ENCODE measurements at places on chromosomes 5 and 9.

GRCh38 chr9:87093777-87094176 is 146.5 kb upstream of the GAS1 start:
- no peak for DNase-seq

DNA sequence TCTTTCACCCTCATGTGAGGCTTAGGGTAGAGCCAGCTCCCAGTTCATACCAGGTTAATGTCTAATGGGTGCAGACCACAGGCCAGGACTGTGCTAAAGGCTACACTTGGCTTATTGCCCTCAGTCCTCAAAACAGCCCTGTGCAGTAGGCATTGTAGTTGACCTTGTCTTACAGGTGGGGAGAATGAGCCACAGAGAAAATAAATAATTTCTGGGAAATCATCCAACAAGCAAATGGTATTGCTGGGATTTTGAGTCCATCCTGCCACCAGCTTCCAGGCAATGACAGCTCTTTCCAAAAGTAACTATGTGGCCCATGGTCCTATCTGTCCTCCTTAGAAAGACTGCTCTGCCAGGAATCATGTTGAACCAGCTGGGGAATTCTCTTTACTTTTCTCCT is 450.0 kb downstream of the GADD45G start:
- DNase-seq, result peak; percentile 72

DNA sequence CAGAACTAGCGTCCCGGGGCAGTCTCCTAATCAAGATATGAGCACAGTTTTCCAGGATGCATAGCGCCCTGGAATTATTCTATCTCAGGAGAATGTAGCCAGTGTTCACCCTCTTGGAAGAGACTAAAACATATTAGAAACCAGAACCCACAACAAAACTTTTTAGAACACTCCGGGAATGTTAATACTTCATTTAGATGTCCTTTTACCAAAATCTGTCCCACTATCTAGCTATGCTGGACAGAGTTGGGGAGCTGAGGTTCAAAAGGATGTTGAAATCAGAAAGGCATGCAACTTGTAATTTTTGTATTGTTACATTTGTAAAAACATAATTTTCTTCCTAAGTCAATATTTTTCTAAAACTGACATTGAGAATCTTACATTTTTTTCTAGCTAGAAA is 386.5 kb upstream of the RFX3 start:
- no peak for DNase-seq

- no peak for DNase-seq
Measured at GRCh38 chr9:36136894-36137391, 410 bp downstream of the GLIPR2 start.

GRCh38 chr5:177389241-177390169 is 5.3 kb downstream of the SLC34A1 start:
- no peak for DNase-seq

DNA sequence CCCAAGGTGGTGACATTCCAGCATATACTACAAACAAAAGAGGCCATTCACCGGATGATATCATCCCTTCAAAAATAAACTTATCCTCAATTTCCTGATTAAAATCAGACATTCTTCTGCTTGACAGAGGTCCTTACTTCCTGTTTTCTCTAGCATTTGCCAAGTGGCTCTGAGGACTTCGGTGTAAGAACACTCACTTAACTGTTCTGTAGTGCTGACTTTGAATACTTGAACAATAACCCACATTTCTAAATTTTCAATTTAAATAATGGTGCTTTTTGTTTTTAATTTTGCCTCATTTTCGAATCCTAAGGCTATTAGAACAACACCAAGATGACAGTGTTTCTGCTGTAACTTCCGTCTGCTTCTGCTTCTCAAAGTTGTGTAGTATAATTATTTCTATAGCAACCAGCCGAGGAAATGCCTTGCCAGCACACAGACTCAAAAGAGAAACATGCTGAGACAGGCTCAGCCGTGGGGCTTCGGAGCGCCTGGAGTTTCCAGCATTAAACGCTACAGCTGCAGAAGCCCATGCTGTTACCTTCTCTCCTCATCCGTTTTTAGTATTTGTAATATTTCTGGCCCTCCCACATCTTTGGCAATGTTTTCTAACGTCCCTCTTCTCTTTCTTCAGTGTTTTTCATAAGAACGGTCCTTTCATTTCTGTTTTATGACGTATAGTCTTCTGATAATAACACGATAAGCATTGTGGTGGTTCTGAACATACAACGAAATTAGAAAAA is 19.5 kb upstream of the ANXA1 start:
- DNase-seq, result peak; percentile 26

GRCh38 chr9:6428940-6429889 is 16.2 kb downstream of the UHRF2 start:
- no peak for DNase-seq

GRCh38 chr9:81581986-81582385 is 107.4 kb downstream of the TLE1 start:
- no peak for DNase-seq

- DNase-seq, result no peak
Measured at GRCh38 chr9:78874061-78874460, 577.1 kb downstream of the PSAT1 start.

GRCh38 chr5:135367554-135367953 is 31.5 kb downstream of the MACROH2A1 start:
- no peak for DNase-seq

DNA sequence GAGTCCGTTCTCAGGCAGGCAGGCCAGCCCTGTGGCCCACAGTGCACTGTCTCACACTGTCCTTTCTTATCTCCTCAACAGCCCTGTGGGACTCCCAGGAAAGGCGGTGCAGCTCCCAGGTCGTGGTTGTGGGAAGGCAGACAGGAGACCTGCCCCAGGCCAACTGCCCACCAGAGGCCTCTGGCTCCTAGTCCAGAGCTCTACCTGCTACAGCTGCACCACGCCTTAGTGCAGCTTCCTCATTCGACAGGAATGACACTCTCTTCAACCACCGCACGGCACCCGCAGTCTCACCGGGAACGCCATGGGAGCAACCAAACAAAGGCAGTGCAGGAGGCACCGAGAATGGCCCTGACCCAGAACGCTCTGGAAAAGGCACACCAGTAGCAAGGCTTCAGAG is 25.3 kb downstream of the CAMSAP1 start:
- DNase-seq, result no peak

GRCh38 chr9:136644343-136644592 is 18.4 kb upstream of the EGFL7 start:
- DNase-seq, result no peak

DNA sequence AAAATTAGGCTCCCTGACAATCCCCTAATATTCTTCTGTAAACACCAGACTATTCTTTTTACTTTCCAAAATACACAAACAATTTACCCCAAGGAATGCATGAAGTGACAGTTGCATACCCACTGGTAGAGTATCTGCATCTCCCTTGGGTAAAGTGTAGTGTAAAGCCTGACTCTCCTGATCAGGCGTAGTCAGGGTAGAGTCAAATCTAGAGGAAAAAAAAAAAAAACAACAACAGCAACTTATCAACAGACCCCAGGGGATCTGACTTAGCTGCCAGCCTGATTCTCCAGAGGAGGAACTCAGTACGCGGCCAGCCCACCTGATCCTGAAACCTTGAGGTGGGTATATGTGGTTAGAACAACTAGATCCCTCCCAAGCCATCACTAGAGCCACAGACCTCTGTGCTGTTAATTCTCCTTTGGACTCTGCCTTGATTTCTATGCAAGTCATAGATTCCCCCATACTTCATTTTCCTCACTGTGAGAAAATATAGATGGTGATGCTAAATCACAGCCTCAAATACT is 61.0 kb downstream of the ZNF608 start:
- no peak for DNase-seq

DNA sequence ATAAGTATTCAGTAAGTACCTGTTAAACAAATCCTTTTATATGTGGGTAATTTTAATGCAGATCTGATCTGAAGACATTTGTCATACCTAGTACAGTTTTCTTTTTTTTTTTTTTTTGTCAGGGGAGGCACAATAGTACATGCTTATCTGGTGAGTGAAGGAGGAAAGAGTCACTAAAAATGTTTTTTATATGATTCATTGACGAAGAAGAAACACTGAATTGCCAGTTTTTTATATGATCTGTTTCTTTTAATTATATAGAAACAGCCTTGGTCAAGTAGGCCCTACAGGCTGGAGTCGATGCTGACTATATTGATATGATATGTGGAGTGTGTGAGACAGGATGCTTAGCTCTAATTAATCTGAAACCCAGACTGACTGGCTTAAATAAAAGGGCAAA is 315.2 kb downstream of the PSAT1 start:
- no peak for DNase-seq

- DNase-seq, result no peak
Measured at GRCh38 chr5:107518616-107519015, 152.1 kb downstream of the EFNA5 start.

GRCh38 chr9:116267021-116267420 is 113.4 kb downstream of the PAPPA start:
- no peak for DNase-seq

DNA sequence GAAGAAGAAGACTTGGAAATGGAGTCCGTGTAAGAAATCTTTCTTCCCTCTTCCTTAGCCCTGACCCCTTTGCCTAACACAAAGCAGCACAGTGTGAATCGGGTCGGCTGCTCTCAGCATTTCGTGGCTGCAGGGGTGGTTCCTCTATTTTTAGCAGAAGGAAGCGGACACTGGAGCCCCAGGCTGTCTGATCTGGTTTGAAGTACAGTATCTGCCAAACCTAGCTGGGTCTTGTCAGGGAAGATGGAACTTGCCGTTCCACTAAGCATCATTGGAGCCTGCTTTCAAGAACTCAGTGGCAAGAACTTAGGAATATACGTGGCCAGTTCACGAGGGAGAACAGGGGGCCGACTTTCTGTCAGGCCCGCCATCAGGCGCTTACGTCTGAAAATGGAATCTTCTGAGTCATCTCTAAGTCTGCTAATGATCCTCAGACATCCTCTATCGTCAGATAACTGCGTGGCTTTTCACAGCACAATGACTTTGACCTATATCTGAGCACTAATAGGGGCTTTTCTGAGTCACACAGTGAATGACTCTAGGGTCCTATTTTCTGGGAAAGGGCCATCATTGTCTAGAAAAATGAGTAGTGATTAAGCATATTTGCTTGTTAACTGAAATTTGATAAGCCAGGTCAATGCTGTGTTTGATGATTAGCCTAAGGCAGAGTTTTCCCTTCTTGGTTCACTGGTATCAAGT is 43.3 kb upstream of the NCS1 start:
- DNase-seq, result no peak

DNA sequence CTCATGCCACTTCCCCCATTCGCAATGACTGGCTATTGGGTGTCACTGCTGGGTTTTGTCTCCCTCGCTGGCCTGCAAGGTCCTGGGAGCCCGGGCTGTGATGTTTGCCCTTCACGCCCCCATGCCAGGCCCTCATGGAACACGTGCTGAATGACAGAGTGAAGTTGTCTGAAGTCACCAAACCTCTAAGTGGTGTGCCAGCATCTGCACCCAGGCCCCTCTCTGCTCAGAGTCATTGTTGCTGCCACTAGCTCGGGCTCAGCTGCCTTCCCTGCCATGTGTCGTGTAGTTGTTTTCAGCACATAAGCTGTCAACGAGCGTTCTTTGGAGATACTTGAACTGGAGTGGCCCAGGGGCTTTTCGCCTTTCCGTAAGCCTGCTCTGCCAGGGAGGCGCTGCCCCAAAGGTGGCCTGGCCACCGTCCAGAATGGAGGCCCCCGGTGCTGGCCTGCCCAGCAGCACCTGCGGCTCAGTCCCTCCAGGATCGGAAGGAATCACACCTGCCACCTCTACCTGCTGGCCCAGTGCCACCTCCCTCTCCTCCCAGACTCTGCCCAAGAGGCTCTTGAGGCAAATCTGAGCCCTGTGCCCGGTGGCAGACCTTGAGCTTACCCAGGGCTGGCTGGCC is 250.1 kb downstream of the PBX3 start:
- no peak for DNase-seq
